ENCODE measurements at places on chromosomes 2 and 18. TPM values are rescaled to one million over a fixed set of nuclear protein-coding genes. Genes with fewer than 3 reads are reported as not detected.

The FOXD4L1 gene
- 0.17 TPM for total RNA-seq

The SERPINB4 gene
- total RNA-seq, result not detected

The PRKCE gene
- total RNA-seq, result 19.0 TPM

The CTAGE1 gene
- under 0.01 TPM for total RNA-seq

The B3GNT7 gene
- total RNA-seq, result 0.17 TPM

The ERMN gene
- total RNA-seq, result 0.17 TPM

The OR6B3 gene
- not detected for total RNA-seq

The SP9 gene
- total RNA-seq, result not detected

The SCYGR4 gene
- not detected for total RNA-seq

The KRTCAP3 gene
- total RNA-seq, result not detected

The ZNF385B gene
- not detected for total RNA-seq

The SOCS6 gene
- total RNA-seq, result 44.1 TPM

The CYP1B1 gene
- total RNA-seq, result 94.1 TPM

The NCKAP1 gene
- 106 TPM for total RNA-seq

The GALR1 gene
- total RNA-seq, result not detected

The NDUFAF7 gene
- total RNA-seq, result 18.7 TPM

The C2orf66 gene
- 0.26 TPM for total RNA-seq

The FHOD3 gene
- total RNA-seq, result 3.1 TPM

The OTOS gene
- total RNA-seq, result not detected

The LYG1 gene
- 0.50 TPM for total RNA-seq

The CDK15 gene
- total RNA-seq, result 1.3 TPM

The ALKAL2 gene
- total RNA-seq, result 0.17 TPM

The ARL5A gene
- 32.9 TPM for total RNA-seq

The CAVIN2 gene
- 12.6 TPM for total RNA-seq

The MOB4 gene
- total RNA-seq, result 26.6 TPM

The WNT6 gene
- not detected for total RNA-seq

The SPC25 gene
- not detected for total RNA-seq

The KCNF1 gene
- total RNA-seq, result 2.6 TPM

The DPP4 gene
- 297 TPM for total RNA-seq

The ABCG5 gene
- total RNA-seq, result not detected
